ENCODE measurements at places on chromosomes 12 and 14. TPM values are rescaled to one million over a fixed set of nuclear protein-coding genes. Genes with fewer than 3 reads are reported as not detected.

Gene SLC10A1
- not detected for total RNA-seq

Gene CFAP251
- total RNA-seq = 1.6 TPM

Gene MARK3
- total RNA-seq = 109 TPM

Gene TMPRSS12
- not detected for total RNA-seq

GRCh38 chr14:31834616-31835015, 242.5 kb upstream of the ARHGAP5 start:
- H3K4me3 ChIP-seq = no peak overlapping the region
- H3K27ac ChIP-seq = no peak overlapping the region
- H3K4me1 ChIP-seq = no peaks in the 10 kb centered on the region
- H3K36me3 ChIP-seq = no peaks in the 10 kb centered on the region
- no peak for DNase-seq

GRCh38 chr12:132393245-132393795, 63.9 kb upstream of the GALNT9 start:
- no peaks in the 10 kb centered on the region for H3K4me1 ChIP-seq
- H3K27ac ChIP-seq = no peak overlapping the region
- no peak overlapping the region for H3K4me3 ChIP-seq
- no peak for DNase-seq
- H3K36me3 ChIP-seq = no peaks in the 10 kb centered on the region

DNA sequence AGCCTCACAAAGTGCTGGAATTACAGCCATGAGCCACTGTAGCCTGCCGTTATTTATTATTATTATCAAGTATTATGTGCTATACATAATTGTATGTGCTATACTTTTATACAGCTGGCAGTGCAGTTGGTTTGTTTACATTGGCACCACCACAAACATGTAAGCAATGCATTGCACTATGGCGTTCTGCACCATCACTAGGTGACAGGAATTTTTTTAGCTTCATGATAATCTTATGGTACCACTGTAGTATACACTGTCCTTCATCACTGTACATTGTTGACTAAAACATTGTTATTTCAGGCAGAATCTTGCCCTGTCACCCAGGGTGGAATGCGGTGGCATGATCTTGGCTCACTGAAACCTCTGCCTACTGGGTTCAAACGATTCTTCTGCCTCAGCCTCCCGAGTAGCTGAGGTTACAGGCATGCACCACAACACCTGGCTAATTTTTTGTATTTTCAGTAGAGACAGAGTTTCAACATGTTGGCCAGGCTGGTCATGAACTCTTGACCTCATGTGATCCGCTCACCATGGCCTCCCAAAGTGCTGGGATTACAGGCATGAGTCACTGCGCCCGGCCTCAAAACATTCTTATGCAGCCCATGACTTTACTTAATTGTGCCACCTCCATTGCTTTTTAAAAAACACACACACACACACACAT, 17.1 kb downstream of the MRPL42 start:
- no peaks in the 10 kb centered on the region for H3K27me3 ChIP-seq
- no peaks in the 10 kb centered on the region for H3K4me1 ChIP-seq
- H3K4me3 ChIP-seq = no peak overlapping the region

DNA sequence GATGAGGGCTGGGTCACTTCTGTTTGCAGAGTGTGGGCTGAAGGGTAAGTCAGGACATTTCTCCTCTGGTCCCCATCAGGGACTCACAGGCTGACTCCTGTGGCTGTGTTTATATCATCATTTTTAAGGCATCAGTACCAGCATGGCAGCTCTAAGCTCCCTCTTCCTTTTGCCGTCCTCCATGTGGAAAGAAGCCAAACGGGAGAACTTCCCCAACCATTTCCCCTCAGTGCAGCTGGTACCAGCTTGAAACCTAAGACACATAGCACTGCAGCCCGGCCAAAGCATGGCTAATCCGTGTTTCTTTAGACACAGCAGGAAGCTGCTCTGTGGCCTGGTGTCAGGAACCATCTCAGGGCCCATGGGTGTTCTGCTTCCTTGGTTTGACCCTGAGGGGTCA, 31.9 kb upstream of the ATP2A2 start:
- peaks cover 11% of the 10 kb centered on the region for H3K36me3 ChIP-seq
- no peak for DNase-seq
- no peaks in the 10 kb centered on the region for H3K27me3 ChIP-seq
- H3K4me3 ChIP-seq = no peak overlapping the region

All from neural crest cell (in vitro differentiated cells).